ENCODE measurements at places on chromosomes 4 and X. TPM values are rescaled to one million over a fixed set of nuclear protein-coding genes. Genes with fewer than 3 reads are reported as not detected.

DNA sequence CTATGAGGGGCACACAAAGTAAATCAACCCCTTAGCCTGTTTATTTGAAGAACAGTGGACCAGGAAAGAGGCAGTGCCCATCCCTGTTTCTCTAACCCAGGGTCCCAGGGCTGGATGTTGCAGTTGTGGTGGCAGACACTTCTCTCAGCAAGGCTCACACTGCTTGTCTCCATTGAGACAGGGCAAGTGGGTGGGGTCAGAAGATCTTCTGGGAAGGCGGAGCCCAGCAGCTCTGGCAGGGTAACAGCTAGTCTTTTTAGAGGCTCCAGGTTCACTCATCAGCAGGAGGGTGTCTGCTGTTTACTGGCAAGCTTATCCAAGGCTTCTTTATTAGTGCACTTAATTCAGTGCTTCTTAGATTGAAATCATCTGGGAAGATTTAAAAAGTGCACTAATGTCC lies 659.8 kb upstream of the DIPK2B start:
- DNase-seq: no peak

DNA sequence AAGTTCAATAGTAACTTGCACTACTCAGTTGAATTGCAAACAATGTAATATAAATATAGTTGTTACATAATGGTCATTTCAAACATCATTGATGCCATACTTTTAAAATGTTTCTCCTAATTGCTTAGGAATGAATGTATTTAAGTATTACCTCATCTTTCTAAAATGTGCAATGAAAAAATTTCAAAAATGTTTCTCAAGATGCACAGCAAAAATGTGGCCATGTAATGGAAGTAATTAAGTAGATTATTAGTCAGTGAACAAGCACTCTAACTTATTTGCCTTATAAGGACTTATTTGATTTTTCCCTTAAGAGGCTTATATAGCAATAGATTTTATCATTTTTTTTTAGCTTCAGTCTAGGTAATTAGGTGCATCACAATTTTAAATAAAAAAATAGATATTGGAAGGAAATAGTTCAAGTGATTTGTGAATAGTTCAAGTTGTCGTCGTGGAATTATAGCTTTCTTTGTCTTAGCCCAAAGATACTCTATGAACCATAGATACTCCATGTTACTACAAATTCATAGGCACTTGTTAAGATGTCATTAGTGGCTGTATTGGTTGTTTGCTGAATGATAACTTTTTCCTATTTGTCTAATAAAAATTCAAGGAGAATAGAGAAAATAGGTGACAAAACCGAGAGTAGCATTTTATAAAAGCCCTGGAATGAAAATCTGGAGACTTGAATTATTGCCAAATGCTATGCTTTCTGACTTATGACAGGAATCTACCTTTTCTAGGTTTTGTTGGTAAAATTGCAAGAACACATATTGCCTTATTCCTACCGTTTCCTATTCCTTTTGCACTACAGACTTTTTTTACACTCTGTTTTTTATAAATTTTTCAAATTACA lies 118.5 kb downstream of the TLL1 start:
- peak; percentile 67 for DNase-seq

- DNase-seq: no peak
Observed at GRCh38 chr4:154368060-154368459, 123.5 kb downstream of the DCHS2 start.

GRCh38 chrX:22139822-22140221 lies 107.7 kb downstream of the PHEX start:
- DNase-seq: no peak

- DNase-seq: peak; percentile 97
Observed at GRCh38 chr4:7842384-7843279, 97.0 kb downstream of the AFAP1 start.

The HMX1 gene
- not detected for total RNA-seq

The CPZ gene
- 2.2 TPM for total RNA-seq

The ARR3 gene
- not detected for total RNA-seq

Data from HFFc6 (cell line).